ENCODE measurements at places on chromosomes 4 and X.

DNA sequence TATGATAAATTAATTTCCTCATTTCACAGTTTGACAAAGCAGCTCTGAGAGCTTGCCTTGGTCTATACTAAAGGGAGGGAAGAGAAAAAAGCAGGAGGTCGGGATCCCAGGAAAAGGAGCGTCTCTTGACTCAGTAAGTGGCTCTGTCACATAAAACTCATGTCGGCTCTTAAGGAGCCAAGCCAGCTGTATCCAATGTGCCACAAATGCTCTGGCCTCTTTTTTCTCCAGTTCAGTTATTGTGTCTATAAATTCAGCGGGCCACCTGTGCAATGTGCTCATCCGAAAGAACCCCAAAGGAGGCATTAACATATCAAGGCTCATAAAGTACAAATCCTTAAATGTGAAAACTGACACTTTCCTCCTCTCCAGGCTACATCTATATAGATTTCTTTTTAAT, 337.7 kb upstream of the FAM241A start:
- no peak for DNase-seq

GRCh38 chr4:136112116-136112515, 1420.2 kb downstream of the PCDH18 start:
- no peak for DNase-seq

GRCh38 chr4:44668526-44668925, 9.7 kb upstream of the GUF1 start:
- no peak for DNase-seq

GRCh38 chr4:66028668-66029067, 358.4 kb upstream of the EPHA5 start:
- no peak for DNase-seq

DNA sequence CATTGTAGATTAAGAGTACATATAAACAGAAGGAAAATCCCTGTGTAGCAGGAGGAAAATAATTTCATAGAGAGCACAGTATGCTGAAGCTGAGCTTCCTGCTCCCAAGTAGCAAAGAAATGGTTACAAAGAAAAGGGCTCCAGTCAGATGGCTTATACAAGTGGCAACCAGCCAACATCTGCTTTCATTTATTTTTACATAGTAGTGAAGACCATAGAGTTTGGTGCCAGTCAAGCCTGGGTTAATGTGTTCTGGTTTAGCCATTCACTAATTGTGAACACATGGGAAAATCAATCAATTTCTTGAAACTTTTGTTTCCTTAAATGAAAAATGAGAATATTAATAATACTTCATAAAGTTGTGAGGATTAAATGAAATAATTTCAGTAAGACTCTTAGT, 111.3 kb upstream of the ELOVL6 start:
- no peak for DNase-seq

DNA sequence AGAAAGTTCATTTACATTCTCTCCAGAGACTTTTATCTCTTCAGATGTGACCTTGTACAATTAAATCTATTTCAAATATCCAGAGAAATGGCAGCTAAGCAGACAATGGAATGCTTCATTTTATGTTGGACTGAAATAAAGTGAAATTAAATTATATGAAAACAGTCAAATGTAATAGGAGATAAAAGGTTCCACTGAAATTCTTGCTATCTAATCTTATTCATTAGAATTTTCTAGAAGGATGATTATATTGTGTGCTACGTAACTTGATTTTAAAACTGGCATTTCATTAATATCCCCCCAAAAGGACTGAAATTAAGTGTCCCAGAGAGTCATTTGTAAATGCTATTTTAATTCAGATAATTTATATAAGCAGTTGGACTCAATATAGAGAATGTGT, 646.9 kb upstream of the GALNT7 start:
- DNase-seq = no peak

DNA sequence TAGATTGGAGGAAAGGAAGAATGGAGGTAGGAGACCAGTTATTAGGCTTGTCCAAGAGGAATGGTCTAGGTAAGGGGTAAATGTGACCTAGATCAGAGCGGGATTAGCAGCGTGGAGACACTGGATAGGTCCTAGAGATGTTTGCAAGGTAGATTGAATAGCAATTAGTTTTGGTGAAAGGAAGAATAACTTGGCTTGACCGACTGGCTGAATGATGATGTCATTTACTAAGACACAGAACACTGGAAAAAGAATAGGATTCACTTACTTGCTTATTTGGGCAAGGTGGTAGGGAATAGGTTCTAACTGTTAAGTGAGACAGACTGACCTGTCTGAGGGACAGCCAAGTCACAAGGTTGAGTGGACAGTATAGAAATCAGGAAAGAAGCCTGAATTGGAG, 71.3 kb downstream of the VEGFC start:
- DNase-seq = no peak

DNA sequence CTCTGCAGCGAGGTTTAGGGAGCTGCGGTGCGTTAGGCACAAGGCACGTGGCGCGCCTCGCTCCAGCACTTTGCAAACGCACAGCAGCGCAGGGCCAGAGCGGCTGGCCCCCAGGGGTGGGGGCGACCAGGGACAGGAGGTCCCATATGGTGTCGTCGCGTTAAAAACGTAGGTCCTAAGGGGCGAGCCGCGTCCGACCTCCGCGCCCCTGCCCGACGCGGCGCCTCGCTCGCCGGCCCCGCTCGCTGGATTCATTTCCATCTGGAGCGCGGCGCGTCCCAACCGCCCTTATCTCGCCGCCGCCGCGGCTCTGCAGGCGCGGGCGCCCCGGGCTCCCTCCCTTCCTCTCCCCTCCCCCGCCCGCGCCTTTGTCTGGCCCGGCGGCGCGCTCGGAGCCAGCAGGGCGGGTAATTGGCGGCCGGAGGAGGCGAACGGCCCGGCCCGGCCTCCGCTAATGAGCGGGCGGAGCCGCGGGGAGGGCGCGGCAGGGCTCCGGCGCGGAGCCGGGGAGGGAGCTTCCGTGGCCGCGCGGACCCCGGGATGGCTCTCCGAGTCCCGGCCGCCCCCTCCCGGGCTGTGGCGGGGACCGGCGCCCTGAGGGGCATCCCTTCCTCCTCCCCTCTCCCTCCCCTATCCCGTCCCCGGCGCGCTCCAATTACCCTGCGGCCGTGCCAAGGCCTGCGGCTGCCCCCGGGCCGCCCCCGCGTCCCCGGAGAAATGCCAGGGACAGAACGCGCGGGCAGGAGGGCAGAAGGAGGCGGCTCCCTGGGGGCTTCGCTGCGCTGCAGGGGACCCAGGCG, 409.0 kb downstream of the BCOR start:
- DNase-seq = peak; percentile 66

GRCh38 chrX:10009741-10010140, 42.6 kb downstream of the CLDN34 start:
- no peak for DNase-seq

DNA sequence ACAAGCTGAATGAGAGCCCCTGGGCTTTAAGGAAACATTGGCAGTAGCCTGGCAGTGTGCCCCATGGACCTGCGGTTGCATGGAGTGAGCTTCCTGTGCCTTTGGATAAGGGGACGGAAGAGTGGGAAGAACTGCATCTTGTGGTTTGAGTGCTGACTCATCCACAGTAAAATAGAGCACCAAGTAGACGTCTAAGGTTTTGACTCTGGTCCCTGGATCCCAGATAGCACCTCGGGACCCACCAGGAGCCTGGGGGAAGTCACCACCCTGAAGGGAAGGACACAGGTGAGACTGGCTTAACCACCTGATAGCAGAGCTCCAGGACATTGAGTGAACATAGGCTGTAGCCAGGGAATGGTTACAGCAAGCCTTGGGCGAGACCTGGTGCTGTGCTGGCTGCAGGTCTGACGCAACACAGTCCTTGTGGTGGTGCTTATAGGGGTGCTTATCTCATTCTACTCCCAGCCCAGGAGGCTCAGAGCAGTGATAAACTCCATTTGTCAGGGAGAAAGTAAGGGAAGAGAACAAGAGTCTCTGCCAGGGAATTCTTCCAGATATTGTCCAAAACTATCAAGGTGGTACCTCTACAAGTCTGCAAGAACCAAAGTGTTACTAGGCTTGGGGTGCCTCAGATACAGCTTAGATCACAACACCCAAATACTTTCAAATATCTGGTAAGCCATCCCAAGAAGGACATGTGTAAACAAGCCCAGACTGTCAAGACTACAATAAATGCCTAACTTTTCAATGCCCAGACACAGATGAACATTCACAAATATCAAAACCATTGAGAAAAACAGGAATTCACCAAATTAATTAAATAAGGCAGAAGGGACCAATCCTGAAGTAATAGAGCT, 123.6 kb upstream of the TET2 start:
- DNase-seq = no peak

GRCh38 chr4:171929907-171930306, 116.7 kb downstream of the GALNTL6 start:
- DNase-seq = no peak

DNA sequence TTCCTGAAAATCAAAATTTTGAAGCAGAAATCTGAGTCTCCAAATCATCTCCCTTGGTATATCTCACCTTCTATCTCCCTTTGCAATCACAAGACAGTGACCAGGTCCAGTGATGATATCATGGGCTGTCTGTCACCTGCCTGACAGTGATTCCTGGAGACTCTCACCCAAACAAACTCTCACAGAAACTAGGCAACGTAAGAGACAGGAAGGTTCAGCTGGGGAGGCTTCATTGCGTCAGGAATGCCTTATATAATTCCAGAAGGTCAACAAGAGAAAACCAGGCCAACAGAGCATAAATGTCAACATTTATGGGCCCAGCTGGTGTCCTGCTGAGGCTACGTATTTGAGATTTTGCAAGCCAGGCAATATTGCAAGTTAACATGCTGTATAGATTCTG, 412.7 kb downstream of the KCNIP4 start:
- no peak for DNase-seq

- DNase-seq = no peak
These were observed 39.0 kb downstream of the CCDC158 start for GRCh38 chr4:76381986-76382385.
